Esophagus squamous epithelium (tissue), 5 donors: ENCODE measurements at places on chromosomes 1 and 21.

GRCh38 chr1:187384504-187384903 is 555.8 kb downstream of the PLA2G4A start:
- DNase-seq: no peak

DNA sequence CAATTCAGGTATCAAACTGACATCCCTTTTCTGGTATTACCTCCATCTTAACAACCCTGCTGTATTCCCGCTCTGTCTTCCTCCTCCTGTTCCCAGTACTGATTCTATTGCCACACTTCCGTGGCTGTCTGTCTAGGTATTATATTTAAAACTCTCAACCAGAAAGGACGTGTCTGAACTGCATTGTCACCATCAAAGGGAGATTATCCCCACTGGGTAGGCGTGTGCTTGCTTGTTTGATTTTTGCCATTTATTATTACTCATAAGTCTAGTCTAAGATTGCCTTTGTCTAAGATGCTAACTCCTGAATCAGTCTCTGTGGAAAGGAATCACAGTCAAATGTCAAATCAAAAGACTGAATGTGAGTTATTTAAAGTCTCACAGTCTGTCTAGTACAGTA is 650.1 kb downstream of the KCNT2 start:
- no peak for DNase-seq

DNA sequence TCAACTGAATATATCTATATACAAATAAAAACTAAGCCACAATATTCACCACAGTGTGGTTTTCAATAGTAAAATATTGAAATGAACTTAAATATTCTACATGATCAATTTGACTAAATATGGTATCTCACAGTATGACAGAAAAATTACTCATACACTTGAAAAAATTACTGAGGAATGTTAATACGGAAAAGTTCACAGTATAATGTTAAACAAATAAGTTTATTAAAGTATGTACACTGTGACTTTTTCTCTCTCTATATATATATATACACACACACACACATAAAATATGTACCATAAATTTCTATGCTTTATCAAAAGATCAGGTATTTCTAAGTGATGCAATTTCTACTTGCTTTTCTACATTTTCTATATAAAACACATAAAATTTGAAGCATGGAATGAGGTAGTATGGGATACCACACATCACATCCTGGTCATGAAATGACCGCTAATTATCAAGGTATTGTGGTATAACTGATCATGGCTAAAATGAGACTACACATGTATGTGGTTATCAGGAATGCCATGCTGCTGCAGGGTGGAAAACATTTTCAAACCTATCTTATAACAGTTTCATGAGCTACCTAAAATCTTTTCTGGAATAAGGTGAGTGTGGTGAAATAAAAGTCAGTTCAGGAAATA is 102.3 kb downstream of the CDC42BPA start:
- DNase-seq: no peak

DNA sequence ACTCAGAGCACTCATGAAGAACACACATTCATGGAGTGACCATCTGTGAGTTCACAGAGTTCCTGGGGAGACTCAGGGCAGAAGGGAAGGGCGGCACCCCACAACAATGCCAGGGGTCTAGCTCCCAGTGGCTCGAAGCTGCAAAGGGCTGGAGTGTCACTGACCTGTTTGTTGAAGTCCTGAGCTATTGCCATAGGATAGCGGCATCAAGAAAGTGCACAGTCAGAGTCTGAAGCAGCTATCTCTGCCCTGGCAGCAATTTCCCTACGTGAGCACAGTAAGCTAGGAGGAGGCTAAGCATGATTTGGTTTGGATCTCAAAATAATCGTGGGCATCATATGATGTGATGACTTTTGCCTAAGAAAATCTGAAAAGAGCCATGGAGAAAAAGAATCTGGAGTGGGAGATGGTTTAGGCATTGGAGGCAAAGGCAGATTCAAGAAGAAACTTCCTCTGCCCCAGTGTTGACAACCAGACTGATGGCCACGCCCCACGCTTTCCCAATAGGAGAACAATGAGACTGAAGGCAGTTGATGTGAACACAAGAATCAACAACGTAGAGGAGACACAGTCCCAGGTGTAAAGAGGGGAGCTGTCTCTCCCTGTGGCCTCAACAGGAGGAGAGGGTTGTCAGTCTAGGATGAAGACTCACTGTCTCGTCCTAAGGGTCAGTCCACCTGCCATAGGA is 100.0 kb upstream of the SLC25A33 start:
- no peak for DNase-seq

- DNase-seq: no peak
These were observed 24.4 kb downstream of the SZRD1 start for GRCh38 chr1:16391411-16391810.

- no peak for DNase-seq
These were observed 140.7 kb downstream of the SIPA1L2 start for GRCh38 chr1:232489256-232489655.

DNA sequence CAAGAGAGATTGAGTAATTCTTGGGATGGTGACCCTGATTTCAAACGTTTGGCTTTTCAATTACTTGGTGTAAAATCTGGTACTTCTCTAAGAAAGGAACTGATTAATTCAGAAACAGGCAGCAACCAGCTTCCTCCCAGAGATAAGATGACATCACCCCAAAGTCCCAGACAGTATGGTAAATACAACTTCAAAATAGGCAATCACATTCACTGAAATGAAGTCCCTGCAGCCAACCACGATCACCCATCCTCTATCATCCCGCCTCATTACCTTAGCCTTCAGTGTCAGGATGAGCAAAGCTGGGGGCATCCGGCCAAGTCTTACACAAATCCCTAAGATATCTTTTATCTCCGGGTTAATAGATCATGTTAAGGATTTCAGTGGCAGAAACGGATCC is 26.4 kb upstream of the RUNX1 start:
- DNase-seq: no peak

DNA sequence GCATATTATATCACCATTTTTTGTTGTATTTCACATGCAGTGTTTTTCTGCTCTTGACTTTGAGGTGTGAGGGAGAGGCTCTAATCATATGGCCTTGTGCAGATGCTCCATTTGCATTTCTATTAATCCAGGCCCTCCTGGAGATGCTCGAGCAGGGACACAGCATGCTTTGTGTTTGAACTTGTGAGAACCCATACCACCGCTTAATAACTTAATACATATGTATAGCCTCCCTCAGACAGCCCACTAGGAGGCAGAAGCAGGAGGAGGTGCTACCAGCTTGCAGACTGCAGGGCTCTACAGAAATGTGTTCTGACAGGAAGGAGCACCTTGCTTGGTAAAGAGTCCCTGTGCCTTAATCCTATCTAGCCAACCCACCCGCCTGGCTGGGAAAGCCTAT is 155.2 kb downstream of the BARHL2 start:
- DNase-seq: no peak

DNA sequence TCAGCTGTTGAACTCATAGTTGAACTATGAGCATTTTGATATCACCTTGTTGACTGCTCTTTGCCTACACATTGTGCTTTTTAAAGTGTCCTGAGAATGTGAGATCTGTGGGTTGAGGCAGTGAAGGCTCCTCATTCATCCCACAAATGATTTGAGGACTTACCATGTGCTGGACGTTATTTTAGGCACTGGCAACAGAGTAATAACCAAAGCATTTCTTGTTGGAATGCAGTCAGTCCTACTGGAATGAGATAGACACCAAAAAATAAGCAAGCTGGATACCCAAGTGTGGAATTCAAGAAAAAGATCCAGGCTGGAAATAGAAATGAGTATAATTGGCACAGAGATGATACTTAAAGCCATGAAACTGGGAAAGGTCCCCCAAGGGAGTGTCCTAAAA is 73.4 kb downstream of the ZP4 start:
- DNase-seq: no peak

- no peak for DNase-seq
These were observed 535.1 kb downstream of the DPYD start for GRCh38 chr1:97385536-97386277.

DNA sequence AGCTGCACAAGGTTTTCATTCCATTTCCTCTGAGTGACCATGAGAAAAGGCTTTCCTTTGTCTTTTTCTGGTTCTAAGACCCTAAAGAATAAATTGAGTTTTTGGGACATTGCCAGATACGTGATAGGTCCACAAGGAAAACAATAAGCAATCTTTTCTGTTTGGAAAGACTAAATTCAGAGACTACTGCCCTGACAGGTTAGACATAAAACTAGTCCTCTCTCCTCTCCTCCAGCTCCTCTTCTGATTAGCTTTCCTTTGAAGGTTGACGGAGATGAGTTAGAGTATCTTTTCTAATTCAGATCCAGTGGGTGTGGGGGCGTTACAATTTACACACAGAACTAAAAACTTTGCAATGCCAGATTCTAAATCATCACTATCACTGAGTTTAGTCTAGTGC is 57.8 kb upstream of the C1orf53 start:
- no peak for DNase-seq
